ENCODE measurements at places on chromosomes 1 and 21.
A peak's percentile ranks its signal among the peaks of the same experiment; 100 is the strongest.

GRCh38 chr21:36517366-36518075, 37.6 kb upstream of the CLDN14 start:
- no peak for DNase-seq

GRCh38 chr1:74771913-74772515, 39.1 kb downstream of the TYW3 start:
- peak; percentile 48 for DNase-seq

DNA sequence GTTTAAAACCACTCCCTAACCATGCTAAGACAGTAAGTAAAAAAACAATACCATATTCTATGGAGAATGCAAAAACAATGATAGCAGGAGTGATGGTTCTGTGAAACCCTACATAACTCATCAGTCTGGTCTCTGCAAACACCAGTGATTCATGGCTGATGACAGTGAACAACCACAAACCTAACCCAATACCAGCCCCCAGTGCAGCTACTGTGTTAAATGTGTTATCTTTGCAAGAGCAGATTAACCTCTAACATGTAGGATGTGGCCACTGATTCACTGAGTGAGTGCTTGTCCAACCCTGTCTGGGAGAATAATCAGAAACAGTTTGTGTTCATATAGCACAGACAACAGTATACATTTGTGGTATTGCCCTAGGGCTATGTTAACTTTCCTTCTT, 100.2 kb upstream of the COG2 start:
- no peak for DNase-seq

GRCh38 chr1:9618909-9619679, 30.4 kb downstream of the TMEM201 start:
- DNase-seq, result no peak

GRCh38 chr1:5796028-5796427, 196.2 kb downstream of the NPHP4 start:
- DNase-seq, result no peak

GRCh38 chr1:243258731-243259130, 2.9 kb downstream of the SDCCAG8 start:
- no peak for DNase-seq

- peak; percentile 50 for DNase-seq
These were observed 73.2 kb upstream of the DNAJC6 start for GRCh38 chr1:65235867-65236805.

DNA sequence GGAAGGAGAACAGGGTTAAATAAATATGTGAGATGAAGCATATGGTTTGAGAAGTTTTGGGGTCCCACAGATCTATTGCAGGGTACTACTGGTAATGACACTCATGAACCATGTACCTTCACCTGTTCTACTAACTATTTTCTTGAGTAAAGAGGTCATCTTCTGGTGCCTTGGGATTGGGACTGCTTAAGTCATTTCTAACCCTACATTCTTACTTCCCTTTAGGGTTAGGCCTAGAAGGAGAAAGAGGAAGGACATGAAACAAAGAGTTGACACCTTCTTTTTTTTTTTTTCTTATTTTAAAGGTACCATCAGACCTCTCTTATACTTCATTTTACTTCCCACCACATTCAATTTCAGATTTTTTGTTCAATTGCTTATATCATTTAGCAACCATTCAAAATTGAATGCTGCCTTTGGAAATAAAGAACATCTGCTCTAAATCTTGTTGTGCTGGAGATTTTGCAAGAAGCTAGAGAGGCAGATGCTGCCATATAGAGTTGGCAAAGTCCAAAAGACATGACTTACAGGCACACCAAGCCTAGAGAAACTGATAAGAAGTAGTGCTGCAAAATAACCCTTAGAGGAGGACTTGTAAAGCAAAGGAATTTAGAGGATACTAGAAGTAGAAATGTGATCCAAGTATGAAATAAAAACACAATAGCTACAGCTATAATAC, 374.4 kb upstream of the ST6GALNAC5 start:
- no peak for DNase-seq

- peak; percentile 99 for DNase-seq
These were observed 62.7 kb downstream of the SKI start for GRCh38 chr1:2290595-2291510.

DNA sequence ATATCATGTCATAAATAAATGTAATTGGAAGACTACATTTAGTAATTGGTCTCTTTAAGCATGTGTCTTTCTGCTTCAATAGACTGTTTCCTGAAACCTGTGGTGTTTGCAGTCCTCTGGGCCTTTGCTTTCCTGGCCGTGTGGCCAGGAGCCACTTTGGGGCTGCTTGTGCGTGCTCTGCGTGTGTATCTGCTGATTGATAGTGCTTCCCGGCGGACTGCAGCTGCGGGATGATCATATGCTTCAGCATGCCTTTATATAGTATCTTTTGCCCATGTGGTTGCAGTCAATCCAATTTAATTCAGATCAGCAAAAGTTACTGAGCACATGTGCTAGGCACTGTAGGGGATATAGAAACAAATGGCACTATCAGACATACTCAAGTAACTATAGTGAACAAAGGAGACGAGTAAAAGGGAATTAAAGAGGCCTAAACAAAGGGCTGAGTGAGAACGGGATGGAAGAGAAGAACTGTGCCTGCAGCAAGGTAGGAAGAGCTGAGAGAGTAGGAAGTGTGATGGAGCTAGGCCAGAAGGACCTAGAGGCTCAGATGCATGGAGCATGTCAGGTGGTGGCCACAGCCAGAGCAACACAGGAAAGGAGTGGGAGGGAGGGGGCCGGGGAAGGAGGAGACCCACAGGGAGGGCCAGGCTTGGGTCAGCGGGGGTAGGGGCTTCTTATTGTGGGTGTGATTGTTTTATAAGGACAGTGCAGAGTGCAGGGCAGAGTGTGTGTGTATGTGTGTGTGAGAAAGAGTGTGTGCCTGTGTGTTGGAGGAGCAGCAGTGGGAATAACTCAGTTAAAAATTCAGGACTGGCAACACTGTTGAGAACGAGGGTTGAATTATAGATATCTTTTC, 27.2 kb upstream of the TTF2 start:
- no peak for DNase-seq

DNA sequence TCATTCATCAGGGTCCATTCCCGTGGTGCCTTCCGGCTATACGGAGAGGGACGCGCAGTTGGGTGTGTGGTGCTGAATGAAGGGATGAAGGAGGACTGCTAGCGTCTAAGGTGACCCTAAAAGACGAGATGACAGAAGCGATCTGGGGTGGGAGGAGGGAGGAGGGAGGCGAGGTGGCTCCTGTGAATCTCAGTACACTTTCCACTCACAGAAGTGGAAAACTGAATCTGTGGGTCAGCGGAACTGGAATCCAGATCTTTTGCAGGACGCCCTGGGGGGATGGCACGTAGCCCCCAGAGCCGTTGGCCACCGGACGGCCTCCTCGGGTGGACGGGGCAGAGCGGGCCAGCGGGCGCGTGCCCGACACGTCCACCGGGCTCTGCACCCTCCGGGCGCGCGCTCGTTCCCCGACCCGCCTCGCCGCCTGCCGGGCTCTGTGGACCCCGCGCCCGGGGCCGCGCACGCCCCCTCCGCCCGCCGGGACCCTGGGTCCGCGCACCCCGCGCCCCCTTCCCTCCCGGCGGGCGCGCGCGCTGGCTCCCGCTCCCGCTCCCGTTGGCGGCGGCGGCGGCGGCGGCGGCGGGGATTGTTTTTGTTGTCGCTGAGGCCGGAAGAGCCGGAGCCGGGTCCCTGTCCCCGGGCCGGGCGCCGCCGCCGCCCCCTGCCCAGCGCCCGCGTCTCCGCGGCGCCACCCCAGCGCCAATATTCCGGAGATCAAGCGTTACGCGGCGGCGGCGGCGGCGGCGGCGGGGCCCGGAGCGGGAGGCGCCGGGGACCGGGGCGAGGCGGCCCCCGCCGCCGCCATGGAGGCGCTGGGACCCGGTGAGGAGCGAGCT, at the start of gene AGO4:
TSS of gene AGO4 (plus strand) at position 403 of the 836 bp plus-strand sequence. CDS start at position 804, 401 bp downstream.
- peak; percentile 39 for DNase-seq

DNA sequence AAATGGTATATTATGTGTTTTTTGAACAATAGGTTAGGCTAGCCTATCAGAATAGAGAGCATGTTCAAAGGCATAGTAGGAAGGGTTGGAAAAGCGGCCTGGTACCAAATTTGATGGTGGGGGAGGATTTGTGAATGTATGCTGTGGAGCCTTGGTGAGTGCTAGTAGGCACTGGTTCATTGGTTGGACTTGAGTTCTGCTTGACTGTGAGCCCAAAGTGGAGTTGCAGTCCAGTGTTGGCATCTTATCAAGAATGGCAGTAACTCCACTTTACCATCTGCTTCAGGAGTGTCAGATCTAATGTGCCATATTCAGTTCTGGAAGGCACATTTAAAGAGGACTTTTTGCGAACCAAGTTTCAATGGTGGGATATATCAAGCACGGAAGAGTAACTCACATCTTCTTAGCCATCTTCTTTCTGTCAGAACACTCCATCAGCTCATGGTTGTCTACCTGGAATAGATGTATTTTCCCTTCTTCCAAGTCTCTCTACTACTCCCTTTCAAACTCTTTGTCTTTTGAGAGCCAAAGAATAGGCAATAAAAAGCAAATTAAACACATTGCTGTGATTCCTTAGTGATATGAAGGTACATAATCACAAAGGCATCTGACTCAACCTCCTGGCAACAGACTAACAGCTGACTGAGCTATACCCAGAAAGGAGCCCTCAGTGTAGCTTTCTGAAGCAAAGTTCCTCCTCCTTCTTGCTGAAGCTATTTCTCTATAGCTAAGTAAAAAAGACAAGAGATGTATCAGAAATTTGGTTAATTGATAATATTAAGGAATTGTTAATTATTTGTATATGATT, 21.7 kb downstream of the LRRC8B start:
- peak; percentile 54 for DNase-seq

GRCh38 chr1:186829686-186830587, 1.2 kb downstream of the PLA2G4A start:
- no peak for DNase-seq

DNA sequence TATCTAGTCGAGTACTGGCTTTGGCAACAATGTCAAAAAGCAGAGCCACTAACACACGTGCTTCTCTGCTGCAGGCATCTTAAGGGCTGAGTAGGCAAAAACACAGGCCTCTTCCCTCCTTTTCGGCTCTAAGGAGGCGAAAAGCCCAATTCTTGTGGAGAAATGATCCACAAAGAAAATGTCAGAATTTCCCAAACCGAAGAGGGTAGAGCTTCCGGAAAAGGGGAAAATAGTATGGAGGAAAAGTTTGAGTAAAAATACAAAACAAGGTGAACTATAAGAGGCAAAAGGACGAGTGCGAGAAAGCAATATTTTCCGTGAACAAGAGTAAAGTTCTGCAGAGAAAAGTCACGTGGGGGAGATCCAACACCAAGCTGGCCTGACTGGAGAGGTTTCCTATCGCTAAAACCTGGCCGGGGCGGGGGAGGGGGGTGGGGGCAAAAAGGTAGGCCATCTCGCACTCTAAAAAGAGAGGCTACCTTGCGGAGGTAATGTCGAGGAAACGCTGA, 551 bp downstream of the ZRANB2 start:
- peak; percentile 27 for DNase-seq

DNA sequence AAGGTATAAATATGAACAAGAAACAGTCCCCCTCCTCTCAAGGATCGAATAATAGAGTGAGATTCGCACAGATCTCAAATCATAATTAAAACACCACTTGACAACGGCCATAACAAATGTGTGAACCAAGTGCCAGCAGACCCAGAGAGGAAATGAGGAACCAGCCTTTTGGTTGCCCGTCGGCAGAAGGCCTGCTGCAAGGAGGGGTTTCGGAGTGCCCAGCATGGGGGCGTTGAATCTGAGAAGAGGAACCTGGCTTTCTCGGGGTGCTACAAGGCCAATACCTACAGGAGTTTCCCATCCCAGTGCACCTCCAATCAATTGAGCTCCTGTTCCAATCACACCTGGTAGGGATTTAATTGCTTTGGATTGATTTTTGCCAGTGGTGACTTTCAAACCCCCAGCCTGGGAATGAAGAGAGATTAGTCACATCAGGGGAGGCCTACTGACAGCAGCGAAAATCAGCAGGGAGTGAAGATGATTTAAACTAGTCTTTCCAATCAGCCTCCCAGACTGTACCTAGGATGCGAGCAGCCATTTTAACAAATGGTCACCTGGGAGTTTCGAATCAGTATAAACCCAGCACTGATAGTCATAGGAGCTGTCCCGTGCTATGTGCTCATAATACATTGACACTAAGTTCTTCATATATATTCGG, 263.8 kb downstream of the KAZN start:
- DNase-seq, result no peak
